Mammary epithelial cell (primary cell): ENCODE measurements at places on chromosomes 16 and 17.

DNA sequence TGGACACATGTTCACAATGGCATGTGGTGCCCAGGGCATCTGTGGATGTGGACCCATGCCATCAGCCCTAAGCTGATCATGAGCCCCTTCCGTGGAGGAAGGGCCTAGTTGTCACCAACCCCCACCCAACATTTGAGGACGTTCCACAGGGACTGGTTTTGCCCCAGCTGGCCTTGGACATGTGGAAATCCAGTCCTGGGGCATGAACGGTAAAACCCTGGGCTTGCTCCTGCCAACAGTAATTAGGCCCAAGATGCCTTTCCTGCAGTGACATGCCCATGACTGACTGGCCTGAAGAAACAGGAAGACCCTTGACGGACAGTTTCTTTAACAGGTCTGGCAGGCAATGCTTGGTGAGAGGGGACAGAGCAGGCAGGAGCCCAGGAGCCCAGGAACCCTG, 7.7 kb downstream of the TNS4 start:
- peak; percentile 78 for DNase-seq

GRCh38 chr17:81927653-81928543, at the start of gene MAFG:
Gene MAFG, minus strand, starts transcription at chr17:81927735. Its CDS starts 4,550 bp downstream, at chr17:81923185.
- peak; percentile 87 for DNase-seq

GRCh38 chr16:12651765-12652512, 151.7 kb downstream of the CPPED1 start:
- DNase-seq: no peak

- DNase-seq: no peak
These were observed 56.4 kb upstream of the FAM20A start for GRCh38 chr17:68657576-68657975.

- no peak for DNase-seq
These were observed 75.7 kb downstream of the SPAG9 start for GRCh38 chr17:51044976-51045375.

DNA sequence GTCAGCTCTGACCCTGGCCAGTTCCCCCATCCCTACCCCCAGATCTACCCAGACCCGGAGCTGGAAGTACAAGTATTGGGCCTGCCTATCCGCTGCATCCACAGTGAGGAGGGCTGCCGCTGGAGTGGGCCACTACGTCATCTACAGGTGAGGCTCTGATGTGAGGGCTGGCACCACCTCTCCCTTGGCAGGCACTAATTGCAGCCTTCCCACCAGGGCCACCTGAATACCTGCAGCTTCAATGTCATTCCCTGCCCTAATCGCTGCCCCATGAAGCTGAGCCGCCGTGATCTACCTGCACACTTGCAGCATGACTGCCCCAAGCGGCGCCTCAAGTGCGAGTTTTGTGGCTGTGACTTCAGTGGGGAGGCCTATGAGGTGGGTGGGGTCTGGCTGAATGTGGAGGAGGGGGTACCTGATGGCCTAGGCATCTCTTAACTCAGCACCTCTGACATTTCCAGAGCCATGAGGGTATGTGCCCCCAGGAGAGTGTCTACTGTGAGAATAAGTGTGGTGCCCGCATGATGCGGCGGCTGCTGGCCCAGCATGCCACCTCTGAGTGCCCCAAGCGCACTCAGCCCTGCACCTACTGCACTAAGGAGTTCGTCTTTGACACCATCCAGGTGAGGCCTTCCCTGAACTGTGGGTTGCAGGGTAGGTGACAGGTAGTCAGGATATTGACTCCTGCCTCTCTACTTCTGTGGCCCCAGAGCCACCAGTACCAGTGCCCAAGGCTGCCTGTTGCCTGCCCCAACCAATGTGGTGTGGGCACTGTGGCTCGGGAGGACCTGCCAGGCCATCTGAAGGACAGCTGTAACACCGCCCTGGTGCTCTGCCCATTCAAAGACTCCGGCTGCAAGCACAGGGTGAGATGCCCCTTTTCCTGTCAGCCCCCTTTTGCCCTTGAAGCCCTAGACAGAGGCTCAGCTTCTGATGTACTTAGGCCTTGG, 4.3 kb downstream of the TRAF4 start:
- no peak for DNase-seq

DNA sequence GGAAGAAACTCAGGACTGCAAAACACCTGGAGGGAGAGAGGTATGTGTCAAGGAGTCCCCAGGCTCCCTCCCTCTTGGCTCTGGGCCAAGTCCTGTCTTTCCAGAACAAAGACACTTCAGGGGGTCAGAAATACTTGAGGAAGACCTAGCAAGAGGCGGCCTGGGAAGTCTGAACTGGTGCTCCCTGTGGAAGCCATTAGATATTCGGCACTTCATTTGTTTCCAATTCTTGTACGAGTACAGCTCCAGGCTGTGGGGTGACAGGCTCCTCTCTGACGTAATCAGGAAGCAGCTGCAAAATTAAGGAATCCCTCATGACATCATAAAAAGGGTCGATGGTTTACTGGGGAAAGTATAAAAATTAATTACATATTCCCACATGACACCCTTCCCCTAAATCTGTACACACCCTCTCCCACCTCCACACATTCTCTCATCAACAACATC, 108.7 kb downstream of the SMG6 start:
- no peak for DNase-seq

- DNase-seq: no peak
These were observed 3.1 kb upstream of the CORO7 start for GRCh38 chr16:4419402-4419959.

DNA sequence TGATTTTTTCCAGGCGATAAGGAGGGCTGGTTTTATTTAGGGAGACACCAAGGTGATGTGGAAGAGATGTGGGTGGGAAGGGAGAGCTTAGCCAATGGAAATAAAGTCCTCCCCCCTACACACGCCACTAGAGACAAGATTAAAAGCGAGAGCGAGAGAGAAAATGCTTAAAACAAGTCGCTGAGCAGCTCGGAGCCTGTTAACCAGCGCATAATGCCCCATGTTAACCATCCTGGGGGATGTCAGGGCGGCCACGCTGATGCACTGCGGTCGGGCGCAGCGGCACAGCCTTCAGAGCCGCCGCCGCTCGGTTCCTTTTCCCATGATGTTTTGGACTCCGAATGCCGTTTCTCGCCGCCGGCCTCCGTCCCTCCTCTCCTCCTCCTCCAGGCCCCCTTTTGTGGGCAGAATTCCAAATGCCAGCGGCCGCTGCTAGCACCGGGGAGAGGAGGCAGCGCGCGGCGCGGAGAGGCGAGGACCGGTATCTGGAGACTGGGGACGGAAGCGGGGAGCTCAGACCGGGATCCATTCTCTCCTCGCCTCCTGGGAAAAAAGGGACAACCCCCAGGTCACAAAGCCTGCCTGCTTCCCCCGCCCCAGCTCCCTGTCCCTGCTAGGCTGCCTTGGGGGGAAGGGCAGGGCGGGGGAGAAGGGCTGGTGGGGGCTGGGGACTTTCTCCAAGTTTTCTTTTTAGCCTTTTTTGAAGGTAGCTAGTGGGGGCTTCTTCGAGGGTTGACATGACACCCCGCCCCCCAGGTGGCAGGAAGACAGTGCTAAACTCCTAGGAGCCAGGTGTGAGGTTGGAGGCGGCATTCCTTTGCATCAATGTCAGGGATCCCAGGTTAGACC, 98.1 kb upstream of the CCL2 start:
- no peak for DNase-seq

DNA sequence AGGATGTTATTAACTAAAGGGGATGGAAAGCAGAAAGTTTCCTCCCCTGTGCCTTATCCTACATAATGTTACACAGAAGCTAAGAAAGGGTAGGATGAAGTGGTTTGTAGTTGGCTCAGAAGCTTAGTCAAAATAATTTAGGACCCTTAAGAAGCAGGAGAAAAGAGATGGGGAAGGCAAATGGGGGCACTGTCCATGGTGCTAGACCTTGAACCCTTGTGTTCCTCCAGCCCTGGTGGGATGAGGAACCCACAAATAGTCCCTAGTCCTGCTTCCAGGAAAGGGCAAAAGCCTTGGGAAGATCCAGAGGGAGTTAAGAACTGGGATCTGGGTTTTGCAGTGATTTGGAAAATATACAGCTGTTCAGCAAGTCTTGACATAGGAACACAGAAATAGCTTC, 54.5 kb downstream of the SLC5A11 start:
- no peak for DNase-seq

DNA sequence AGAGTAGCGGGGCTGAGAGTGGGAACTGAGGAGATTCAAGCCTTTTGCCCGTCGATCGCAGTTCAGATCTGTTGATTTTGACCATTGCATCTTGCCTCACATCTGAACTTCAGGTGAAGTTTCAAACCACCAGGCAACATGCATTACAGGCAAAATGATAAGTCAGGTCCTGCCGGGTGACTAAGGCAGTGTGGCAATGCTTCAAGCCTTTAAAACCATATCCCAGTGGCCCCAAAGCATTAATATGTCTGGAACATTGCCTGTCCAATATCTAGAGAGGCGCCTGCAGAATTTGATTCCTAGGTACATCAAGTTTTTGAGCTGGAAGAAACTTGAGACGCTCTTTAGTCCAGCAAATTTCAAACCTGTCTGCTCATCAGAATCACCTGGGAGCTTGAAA, 502.8 kb downstream of the MAF start:
- no peak for DNase-seq

DNA sequence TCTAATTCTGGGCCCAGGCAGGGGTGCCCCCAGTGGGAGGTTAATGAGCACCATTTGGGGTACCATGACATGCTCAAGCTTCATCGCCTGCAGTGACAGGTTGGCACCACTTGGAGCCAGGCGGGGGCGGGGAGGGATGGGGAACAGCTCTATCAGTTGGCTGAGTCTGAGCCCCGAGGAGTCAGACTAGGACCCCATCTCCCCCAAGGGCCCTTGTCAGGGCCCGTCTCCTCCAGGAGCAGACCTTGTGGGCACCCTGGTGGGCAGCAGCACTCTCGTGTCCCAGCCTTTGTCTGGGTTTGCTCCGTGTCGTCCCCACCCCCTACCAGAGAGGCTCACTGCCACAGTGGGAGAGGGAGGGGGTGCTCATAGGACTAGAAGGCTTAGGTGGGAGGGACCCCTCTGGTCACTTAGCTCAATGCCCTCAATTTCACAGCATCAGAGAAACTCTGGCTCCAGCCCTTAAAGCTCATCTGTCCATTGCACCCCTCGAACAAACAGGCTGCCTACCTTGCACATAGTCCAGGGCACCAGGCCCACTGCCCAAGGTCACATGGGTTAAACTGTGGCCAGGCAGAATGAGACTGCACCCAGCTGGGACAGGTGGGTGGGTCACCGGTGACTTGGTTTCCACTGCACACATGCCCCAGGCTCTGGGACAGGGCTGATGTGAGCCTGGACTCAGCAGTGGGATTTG, 4.1 kb downstream of the PPP1R9B start:
- no peak for DNase-seq

- no peak for DNase-seq
These were observed 452.7 kb downstream of the TMEM114 start for GRCh38 chr16:8137606-8138005.

GRCh38 chr17:78124081-78124835, 4.3 kb downstream of the TMC6 start:
- no peak for DNase-seq

GRCh38 chr16:83946781-83947566, 6.1 kb upstream of the OSGIN1 start:
- DNase-seq: no peak

DNA sequence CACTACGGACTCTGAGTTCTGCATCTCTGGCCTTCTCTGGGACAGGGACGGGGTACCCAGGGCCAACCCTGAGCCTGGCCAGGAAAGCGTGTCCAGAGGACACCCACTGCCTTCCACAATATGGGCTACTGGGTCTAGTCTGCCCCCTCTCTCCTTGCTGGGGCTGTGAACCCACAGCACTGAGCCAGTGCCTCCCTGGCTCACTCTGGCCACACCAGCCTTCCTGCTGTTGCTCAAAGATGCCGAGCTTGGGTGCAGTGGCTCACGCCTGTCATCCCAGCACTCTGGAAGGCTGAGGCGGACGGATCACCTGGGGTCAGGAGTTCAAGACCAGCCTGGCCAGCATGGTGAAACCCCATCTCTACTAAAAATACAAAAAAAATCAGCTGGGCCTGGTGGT, 24.8 kb downstream of the PITPNM3 start:
- no peak for DNase-seq

DNA sequence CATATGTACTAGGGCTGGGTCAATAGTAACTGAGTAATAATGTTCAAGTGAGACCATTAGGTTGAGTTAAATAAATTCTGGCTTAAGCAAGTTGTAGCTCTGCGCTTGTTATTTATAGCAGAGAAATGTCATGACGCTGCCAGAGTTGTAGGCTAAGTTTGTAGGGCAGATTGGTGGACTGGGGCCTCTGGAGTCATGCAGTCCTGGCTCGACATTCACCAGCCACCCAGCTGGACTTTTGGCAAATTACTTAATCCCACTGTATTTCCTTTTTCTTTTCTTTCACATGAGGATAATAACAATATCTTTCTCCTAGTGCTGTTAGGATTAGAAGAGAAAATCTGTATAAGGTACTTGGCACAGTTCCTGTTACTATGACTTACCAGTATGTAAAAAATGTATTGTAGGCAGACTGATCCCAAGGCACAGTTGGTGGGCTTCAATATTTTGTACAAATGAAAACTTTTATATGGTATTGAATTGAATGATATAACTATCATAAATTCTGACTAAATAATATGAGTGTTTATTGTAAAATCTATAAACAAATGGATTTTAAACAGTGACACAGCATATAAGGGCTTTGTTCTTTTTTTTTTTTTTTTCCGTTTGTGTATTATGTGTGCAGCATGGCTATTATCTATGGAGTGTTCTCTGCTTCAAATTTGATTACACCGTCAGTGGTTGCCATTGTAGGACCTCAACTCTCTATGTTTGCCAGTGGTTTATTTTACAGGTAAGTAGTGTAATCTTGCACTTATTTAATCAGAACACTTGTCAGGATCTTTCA, 2.6 kb downstream of the MFSD11 start:
- no peak for DNase-seq

- DNase-seq: no peak
These were observed 656.2 kb downstream of the KCNJ2 start for GRCh38 chr17:70825321-70826125.

DNA sequence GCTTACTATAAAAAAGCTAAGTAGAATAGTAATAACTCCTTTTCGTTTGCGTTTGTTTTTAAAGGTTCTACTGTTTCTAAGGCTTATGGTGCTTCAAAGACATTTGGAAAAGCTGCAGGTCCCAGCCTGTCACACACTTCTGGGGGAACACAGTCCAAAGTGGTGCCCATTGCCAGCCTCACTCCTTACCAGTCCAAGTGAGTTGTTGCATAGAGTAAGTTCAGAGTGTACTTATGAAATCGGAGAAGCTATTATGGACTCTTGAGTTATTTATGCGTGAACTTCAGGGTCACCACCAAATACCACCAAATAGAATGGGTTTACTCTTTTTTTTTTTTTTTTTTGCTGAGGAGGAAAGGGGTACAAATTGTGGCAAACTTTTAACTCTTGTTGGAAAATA, 45.8 kb downstream of the RPA1 start:
- no peak for DNase-seq

- no peak for DNase-seq
These were observed 18.0 kb downstream of the CA5A start for GRCh38 chr16:87918338-87918737.

GRCh38 chr17:81371910-81372760, 23.1 kb upstream of the BAHCC1 start:
- no peak for DNase-seq
